ENCODE measurements at places on chromosomes 4 and X. TPM values are rescaled to one million over a fixed set of nuclear protein-coding genes. Genes with fewer than 3 reads are reported as not detected.

DNA sequence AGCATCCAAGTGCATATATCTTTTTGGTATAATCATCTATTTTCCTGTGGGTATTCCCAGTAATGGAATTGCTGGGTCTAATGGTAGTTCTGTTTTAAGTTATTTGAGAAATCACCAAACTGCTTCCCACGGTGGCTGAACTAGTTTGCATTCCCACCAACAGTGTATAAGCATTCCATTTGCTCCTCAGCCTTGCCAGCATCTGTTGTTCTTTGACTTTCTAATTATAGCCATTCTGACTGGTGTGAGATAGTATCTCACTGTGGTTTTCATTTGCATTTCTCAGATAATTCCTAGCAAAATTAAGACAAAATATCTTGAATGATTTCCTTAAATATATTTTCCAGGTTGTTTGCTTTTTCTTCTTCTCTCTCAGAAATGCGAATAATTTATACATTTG is 341.1 kb downstream of the GBA3 start:
- no peak for DNase-seq

The NEK1 gene
- 9.8 TPM for total RNA-seq

- DNase-seq: no peak
Observed at GRCh38 chr4:53100501-53101190, 238.5 kb downstream of the RASL11B start.

- DNase-seq: no peak
Observed at GRCh38 chr4:95151255-95151654, 393.5 kb downstream of the BMPR1B start.

The OPHN1 gene
- 7.4 TPM for total RNA-seq

The EFNB1 gene
- 35.7 TPM for total RNA-seq

DNA sequence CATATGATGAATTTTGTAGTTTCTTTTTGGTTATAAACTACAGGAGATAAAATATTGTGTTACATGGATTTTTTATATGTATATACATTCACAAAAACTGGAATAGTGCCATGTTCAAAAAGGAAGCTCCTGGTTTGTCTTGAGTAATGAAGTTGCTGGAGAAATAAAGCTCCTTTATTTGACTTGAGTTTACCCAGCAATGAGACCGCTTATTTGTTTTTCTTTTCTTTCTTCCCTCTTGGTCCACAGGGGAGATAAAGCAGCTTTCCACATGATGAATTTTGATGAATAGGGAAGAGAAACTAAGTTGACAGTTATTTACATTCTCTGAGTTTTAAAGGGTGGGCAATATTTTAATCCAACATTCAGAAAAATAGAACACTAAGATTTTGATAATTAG is 176.5 kb downstream of the GPM6A start:
- no peak for DNase-seq

DNA sequence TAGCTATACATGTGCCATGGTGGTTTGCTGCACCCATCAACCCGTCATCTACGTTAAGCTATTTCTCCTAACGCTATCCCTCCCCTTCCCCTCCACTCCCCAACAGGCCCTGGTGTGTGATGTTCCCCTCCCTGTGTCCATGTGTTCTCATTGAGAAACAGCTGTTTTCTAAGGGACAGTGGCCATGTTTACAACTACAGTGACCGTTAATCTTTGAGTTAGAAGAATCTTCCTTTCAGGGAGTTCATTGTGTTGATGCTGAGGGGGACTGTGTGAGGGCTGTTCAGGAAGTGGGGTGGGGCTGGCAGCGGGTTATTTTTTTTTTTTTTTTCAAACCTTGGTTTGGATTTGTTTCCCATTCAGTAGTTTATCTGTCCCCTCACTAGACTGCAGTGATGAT is 179.9 kb downstream of the NHS start:
- DNase-seq: no peak

DNA sequence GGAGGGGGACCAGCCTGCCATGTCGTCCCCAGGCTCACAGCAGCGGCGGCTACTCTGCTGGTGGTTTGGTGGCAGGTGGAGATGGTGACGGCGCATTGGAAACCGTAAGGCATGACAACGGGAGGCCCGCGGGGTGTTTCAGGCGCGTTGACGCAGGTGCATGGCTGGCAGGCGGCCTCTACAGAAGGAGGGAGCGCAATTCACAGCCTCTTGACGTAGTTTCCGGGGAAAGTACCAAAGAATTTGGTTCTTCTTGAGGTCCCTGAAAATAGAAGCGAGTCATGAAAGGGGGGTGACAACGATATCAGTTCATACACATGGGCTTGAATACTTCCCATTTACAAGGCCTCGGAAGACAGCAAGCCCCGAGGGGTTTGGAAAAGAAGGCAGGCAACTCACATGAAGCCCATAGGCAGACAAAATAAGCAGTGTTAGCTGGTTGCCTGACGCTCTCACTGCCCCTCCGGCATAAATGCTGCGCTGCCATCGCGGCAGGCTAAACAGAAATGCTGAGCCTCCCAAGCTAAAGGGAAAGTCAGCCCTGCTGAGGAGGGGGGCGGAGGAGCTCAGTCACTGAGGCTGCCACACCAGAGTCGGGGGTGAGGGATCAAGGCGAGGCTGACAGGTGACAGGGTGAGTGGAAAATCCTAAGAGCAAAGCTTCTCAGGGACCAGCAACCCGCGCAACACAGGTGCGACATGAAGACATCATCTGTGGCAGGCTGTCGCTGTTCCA is 52.3 kb upstream of the PDLIM3 start:
- no peak for DNase-seq

DNA sequence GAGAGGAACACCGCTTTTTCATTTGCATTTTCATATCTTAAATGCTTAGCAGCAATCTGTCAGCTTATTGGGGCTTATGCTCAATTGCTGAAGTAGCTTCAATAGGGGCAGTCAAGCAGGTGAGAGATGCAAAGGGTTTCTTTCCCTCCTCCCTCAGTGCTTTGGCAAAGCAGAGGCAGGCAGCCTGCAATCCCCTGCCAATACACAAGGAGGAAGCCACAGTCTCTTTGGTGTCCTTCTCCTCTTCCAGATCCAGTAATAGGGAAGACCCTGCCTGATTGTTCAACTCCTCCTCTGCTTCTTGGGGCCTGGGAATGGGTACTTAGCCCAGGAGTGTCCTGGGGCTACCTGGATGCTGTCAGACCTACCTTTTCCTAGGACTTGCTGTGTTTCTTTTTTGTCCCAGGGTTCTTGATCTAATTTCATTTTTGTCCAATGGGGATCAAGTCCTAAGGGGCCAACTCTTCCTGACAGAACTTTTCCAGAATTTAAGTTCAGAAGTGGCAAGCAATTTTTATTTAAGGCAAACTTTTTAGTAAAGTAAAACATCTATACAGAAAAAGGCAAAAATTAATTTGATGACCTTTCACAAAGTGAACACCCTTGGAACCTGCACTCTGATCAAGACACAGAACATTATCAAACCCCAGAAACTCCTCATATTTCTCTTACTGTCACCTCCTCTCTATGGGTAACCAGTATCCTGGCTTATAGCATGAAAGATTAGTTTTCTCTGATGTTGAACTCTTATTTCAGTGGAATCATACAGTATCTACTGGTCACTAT is 260.3 kb downstream of the PPP3CA start:
- peak; percentile 0 for DNase-seq

DNA sequence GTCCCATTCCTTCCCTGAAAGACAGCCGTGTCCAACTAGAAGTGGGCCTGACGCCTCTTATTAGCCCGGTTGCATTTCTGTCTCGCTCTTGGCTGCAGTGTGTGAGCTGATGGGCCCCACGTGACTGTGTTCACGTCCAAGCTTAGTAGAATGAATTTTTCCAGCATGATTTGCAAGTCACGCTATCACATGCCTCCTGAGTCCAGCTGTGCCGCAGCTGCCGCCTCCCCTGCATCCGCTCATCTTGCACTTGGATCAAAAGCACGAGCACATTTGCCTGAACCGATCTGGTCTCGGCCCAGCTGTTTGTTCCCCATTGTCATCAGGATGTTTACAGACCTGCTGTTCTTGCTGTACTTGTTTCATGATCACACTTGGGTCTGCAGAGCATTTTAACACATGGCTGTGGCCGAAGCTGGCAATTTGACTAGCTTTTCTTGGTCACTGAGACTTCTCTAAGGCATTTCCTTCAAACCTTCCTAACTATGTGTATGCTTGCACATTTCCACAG is 126.5 kb downstream of the KIT start:
- peak; percentile 36 for DNase-seq

The MTNR1A gene
- total RNA-seq: not detected

DNA sequence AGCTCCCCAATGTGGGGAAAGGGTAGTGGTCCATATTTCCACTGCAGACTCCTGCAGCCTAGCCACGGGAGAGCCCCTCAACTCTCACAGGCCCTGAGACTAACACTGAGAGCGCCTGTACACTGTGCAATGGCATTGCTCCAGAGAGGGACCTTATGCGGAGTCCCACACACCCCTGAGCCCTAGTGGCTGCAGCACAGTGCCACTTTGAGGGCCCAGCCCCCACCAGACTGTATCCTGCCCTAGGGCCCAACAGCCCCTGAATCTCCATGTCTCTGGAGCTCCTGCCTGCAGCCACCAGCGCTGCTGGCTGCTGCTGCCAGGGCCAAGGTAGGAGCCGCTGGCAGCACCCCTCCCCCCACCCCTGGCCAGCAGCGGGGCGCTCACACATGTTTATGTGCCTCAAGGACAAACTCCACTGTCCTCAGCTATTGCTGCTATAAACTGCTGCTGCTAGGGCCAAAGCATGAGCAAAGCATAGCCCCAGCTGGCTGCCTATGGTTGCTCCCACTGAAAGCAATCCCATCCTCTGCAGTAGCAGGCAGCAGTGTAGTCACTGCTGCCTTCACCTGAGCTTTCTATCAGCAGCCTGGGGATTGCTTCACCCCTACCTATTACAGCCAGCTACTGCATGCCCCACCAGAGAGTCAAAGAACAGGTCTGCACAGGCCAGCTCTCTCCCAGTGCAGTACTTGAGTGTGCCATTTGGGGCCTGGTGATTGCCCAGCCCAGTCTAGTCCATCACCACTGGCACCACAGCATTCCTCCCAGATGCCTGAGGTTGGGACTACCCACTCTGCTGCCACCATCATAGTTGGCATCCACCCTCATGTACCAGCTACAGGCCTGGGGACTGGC is 24.3 kb downstream of the TMEM154 start:
- DNase-seq: no peak

- no peak for DNase-seq
Observed at GRCh38 chr4:151314010-151314355, 11.4 kb downstream of the SH3D19 start.

DNA sequence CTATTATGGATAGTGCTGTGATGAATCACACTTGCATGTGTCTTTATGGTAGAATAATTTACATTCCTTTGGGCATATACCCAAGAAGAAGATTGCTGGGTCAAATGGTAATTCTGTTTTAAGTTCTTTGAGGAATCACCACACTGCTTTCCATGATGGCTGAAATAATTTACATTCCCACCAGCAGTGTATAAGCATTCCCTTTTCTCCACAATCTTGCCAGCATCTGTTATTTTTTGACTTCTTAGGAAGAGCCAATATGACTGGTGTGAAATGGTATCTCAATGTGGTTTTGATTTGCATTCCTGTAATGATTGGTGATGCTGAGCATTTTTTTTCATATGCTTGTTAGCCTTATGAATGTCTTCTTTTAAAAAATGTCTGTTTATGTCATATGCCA is 1120.2 kb downstream of the ARAP2 start:
- no peak for DNase-seq

GRCh38 chrX:8906299-8906938 is 105.2 kb upstream of the FAM9A start:
- no peak for DNase-seq

DNA sequence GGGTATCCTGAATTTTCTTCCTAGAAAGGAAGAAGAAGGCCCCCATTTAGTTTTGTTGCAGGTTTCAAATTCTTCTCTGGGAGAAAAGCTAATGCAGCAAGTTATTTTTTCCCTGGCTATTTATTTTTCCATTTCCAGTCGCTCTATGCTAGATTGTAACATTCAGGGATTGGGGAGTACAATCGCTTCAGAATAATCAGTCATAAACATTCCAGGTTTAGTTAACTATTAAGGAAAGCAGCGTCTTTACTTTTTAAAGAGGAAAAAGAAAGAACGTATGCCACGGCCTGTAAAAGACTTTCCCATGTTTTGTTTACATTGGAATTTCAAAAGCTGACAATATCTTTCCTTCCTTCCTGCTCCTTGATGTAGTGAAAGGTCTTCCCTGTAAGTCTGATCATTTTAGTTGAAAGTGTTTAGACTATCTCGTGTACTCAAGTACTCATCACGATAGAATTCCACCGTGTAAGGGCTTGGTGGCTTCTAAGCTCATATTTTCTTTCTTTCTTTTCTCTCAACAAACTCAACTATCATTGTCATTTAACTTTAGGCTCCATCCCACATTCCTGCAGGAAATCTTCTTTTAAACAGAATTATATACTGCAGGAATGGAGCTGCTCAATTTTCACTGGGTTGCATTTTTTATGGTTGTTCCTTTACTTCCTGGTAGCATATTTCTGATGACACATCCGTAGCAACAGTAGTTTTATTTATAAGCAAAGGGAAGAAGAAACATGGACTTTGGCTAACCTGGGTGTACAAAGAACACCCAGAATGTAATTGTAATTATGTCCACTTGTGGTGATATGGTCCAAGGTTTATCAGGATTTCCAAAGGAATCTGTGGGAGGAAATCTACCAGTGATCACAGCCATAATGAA is 213.1 kb upstream of the FAT1 start:
- DNase-seq: peak; percentile 94

DNA sequence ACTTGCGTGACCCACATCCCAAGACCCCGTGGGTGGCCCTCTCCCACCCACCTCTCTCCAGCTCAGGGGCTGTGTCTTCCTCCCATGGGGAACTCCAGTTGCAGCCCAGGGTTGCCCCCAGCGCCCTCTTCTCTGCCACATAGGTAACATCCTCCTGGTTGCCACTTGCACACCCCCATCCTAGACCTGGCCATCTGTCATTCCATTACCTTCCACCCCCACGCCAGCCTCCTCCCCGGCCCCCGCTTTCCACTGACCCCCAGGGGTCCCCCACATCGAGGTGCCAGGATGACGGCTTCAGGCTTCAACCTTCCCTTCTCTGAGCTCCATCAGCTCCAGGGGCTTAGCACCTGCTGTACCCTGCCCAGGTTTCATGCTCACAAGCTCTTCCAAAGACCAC is 28.1 kb upstream of the IL3RA start:
- no peak for DNase-seq

- no peak for DNase-seq
Observed at GRCh38 chr4:46386570-46386969, 3.4 kb downstream of the GABRA2 start.

The IL9R gene
- not detected for total RNA-seq

Measured in osteoblast (primary cell).